ENCODE measurements at places on chromosomes 7 and 10. TPM values are rescaled to one million over a fixed set of nuclear protein-coding genes. Genes with fewer than 3 reads are reported as not detected.

DNA sequence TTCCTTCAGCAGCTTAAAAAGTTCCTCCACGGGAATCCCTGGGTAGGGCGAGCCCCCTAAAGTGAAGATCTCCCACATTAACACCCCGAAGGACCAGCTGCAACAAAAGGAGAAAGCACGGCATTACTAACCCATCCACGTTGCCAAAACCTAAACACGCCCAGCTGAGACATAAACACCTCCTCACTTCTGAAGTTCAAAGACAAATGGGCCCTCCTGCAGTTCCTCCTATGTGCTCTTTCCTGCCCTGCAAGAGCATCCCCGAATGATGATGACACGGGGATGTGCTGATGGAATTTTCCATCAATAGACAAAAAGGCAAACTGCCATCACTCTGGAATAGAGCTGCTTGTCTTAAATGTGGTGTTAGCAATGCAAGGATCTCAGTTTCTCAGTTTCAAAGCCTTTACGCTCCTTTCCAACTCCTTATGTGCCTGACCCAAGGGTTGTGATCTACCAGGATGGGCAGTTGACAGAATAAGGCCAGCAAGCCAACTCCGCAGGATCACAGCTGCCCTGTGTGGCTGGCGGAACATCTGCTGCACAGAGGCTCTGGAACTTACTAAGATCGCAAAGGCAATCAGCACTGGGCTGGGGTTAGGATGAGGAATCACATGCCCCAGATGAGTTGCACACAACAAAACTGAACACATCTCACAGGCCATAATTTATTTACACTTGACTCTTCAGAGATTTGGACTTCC, 112.7 kb downstream of the FGFR2 start:
- DNase-seq: no peak
- no peak overlapping the region for H3K4me3 ChIP-seq

The PTEN gene
- total RNA-seq: 114 TPM

The LLCFC1 gene
- total RNA-seq: not detected

The APBB1IP gene
- 37.1 TPM for total RNA-seq

The PIK3CG gene
- total RNA-seq: 21.9 TPM

The FAM171A1 gene
- total RNA-seq: 4.2 TPM

DNA sequence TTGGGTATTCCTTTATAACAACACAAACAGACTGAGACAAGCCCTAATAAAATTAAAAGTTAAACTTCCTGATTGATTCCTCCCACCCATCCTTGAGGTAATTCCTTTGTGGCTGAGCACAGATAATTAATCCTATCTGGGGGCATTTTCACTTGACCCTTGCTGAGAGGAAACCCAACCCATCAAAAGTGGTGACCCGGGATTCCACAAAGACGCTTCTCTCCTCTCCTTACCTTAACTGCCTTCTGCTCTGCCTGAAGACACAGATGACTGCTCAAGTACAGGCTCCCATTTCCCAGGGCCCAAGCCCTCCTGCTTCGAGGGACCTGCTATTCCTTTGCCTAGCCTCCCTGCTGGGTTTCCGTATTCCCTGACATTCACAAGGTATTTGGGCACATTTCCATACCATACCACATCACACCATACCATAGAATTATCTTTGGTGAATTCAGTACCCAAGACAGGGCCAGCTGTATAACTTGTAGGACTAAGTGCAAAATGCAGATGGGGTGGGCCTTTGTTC, 9.8 kb upstream of the MAPK8 start:
- no peaks in the 10 kb centered on the region for H3K27me3 ChIP-seq
- no peaks in the 10 kb centered on the region for H3K4me1 ChIP-seq
- no peaks in the 10 kb centered on the region for H3K36me3 ChIP-seq
- DNase-seq: no peak
- H3K27ac ChIP-seq: no peak overlapping the region

The METTL27 gene
- total RNA-seq: 3.7 TPM

GRCh38 chr7:38773430-38773829, 135.6 kb downstream of the VPS41 start:
- H3K36me3 ChIP-seq: peaks cover 9% of the 10 kb centered on the region
- no peak overlapping the region for H3K4me3 ChIP-seq
- DNase-seq: no peak
- H3K27ac ChIP-seq: no peak overlapping the region
- no peaks in the 10 kb centered on the region for H3K4me1 ChIP-seq
- no peaks in the 10 kb centered on the region for H3K27me3 ChIP-seq

The RBP3 gene
- not detected for total RNA-seq

DNA sequence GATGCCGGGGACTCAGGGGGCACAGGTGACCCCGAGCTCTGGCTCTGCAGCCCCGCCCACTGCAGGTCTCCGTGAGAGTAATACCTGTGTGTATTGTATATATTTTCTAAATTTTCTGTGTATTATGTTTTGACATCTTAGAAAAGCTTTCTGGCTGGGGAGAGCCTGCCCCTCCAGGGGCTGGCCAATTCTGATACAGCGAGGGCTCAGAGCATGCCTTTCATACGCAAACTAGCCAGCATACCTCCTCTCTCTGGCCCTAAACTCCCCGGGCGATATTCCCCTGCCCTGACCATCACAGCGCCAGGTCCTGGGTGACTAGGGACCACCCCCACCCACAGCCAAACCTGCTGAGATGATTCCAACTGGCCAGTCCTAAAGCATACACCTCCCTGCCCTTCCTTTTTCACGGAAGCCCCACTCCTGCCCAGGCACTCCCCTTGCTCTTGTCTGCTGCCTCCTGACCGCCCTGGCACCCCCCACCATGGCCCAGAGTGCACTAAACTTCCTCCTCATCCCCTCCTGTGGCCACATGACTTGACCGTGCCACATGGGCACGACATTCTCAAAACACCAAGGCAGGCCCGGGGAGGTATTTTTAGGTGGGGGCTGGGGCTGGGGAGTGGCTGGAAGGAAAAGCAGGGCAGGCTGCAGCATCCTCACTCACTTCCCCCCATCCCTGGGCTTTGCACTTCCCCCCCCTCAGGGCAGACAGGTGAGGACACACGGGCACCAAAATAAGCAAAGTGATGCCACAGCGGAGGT, 61.5 kb downstream of the INSIG1 start:
- no peaks in the 10 kb centered on the region for H3K27me3 ChIP-seq
- H3K36me3 ChIP-seq: no peaks in the 10 kb centered on the region

GRCh38 chr10:31072451-31072850, 40.8 kb upstream of the ZNF438 start:
- H3K27me3 ChIP-seq: no peaks in the 10 kb centered on the region
- peaks cover 18% of the 10 kb centered on the region for H3K4me1 ChIP-seq
- DNase-seq: no peak
- H3K27ac ChIP-seq: no peak overlapping the region
- no peak overlapping the region for H3K4me3 ChIP-seq
- no peaks in the 10 kb centered on the region for H3K36me3 ChIP-seq

The KCNMA1 gene
- 5.8 TPM for total RNA-seq

DNA sequence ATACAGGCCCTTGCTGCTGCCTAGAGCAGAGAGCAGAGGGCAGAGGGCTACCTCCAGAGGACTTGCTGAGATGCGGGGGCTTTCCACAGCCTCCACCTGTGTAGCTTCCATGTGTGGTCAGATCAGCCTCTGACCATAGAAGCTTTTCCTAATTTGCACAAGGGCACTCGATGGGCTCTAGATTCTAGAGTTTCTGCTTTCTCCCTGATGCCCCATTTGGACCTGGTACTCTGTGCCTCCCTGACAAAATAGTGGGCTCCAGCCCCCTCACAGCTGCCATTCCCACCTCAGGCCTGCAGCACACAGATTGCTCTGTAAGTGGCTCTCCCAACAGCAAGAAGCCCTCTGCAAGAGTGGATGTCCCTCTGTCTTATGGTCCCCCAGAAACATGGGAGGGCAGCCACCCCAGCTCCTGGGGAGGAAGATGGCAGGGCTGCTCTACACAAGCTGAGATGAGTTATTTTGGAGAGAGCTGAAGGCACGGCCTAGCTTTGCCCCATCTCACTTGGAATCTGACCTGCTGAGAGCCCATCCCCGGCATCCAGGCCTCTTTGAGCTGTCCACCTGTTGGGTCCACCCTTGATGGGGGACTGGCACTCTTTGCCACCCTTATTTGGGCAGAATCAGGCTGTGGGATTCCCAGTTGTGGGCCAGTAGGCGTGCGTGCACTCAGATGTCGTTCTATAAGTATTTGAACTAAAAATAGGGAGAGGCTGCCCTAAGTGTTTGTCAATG, 16.7 kb downstream of the TMEM273 start:
- no peak overlapping the region for H3K4me3 ChIP-seq
- no peak overlapping the region for H3K27ac ChIP-seq
- no peak for DNase-seq

GRCh38 chr7:116446212-116446855, 53.2 kb upstream of the CAV2 start:
- H3K27me3 ChIP-seq: no peaks in the 10 kb centered on the region
- H3K36me3 ChIP-seq: no peaks in the 10 kb centered on the region
- no peak overlapping the region for H3K27ac ChIP-seq
- DNase-seq: no peak
- no peak overlapping the region for H3K4me3 ChIP-seq

GRCh38 chr7:150400008-150400787, 21.1 kb downstream of the ZNF775 start:
- peaks cover 8% of the 10 kb centered on the region for H3K4me1 ChIP-seq
- H3K27ac ChIP-seq: no peak overlapping the region
- H3K4me3 ChIP-seq: no peak overlapping the region
- no peaks in the 10 kb centered on the region for H3K27me3 ChIP-seq
- H3K36me3 ChIP-seq: no peaks in the 10 kb centered on the region
- DNase-seq: peak; percentile 20

The A1CF gene
- total RNA-seq: not detected

DNA sequence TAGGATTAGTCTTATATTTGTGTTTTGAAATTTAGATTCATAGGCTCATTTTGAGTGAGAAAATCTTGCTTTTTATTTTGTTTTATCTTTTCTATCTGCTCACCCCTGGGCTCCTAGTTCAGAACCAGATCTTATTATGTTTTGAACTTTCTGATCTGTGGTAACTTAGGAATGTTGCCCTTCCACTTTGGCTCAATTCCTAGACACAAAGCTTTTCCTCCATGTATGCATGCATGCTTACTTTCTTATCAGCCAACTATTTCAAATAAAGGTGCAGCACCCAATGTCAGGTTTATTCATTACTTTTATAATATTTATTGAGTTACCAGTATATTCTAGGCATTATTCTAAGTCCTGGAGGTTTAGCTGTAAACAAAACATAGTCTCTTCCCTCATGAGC, 374.8 kb upstream of the KIAA1217 start:
- no peaks in the 10 kb centered on the region for H3K27me3 ChIP-seq
- H3K4me3 ChIP-seq: no peak overlapping the region
- no peaks in the 10 kb centered on the region for H3K4me1 ChIP-seq
- H3K27ac ChIP-seq: no peak overlapping the region

The PIP gene
- 23.0 TPM for total RNA-seq

The TMEM213 gene
- 6.1 TPM for total RNA-seq

DNA sequence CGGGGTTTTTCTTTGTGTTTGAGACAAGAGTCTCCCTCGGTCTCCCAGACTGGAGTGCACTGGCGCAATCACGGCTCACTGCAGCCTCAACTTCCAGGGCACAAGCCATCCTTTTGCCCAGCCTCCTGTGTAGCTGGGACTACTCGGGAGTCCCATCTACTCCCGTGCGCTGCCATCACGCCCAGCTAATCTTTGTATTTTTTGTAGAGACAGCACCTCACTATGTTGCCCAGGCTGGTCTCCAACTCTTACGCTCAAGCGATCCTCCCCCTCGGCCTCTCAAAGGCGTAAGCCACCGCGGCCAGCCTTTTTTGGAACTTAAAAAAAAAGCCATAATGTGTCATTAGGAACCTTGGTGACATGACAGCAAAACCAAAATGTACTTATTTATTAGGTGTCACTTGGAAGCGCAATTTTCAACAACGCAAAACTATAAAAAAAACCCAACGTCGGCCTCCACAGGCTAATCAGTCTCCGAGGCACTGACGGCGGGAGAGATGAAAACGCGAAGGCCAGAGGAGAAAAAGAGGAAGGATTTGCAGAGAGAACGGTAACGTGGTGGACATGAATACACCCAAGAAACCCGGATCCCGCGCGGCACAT, 911 bp upstream of the HNRNPH3 start:
- peaks cover 26% of the 10 kb centered on the region for H3K4me1 ChIP-seq
- no peaks in the 10 kb centered on the region for H3K36me3 ChIP-seq
- no peaks in the 10 kb centered on the region for H3K27me3 ChIP-seq
- H3K27ac ChIP-seq: peak overlapping the region; percentile 98
- peak overlapping the region; percentile 68 for H3K4me3 ChIP-seq

The GPER1 gene
- 24.7 TPM for total RNA-seq

GRCh38 chr10:109902992-109903947, 20.0 kb downstream of the XPNPEP1 start:
- H3K4me3 ChIP-seq: no peak overlapping the region
- peaks cover 34% of the 10 kb centered on the region for H3K4me1 ChIP-seq
- peaks cover 32% of the 10 kb centered on the region for H3K36me3 ChIP-seq
- peak overlapping the region; percentile 50 for H3K27ac ChIP-seq
- H3K27me3 ChIP-seq: no peaks in the 10 kb centered on the region
- no peak for DNase-seq

DNA sequence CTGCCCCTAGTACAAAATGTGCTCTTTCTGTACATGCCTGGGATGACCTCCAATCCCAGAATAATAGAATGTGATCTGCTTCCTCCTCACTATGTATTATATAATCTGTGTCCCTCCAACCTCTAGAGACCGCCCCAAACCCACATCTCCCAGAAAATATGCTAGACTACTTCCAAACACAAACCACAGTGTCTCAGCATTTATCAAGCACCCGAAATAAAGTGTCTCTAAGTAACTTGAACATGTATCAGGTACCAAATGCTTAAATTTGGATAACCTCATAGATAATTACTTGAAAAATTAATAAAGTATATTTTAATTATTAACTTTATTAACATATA, 16.1 kb downstream of the LYZL1 start:
- no peak overlapping the region for H3K27ac ChIP-seq
- no peaks in the 10 kb centered on the region for H3K27me3 ChIP-seq
- H3K4me1 ChIP-seq: no peaks in the 10 kb centered on the region
- H3K4me3 ChIP-seq: no peak overlapping the region
- H3K36me3 ChIP-seq: no peaks in the 10 kb centered on the region

All from upper lobe of left lung (tissue), 6 donors.